ENCODE measurements at places on chromosomes 2 and 18.

DNA sequence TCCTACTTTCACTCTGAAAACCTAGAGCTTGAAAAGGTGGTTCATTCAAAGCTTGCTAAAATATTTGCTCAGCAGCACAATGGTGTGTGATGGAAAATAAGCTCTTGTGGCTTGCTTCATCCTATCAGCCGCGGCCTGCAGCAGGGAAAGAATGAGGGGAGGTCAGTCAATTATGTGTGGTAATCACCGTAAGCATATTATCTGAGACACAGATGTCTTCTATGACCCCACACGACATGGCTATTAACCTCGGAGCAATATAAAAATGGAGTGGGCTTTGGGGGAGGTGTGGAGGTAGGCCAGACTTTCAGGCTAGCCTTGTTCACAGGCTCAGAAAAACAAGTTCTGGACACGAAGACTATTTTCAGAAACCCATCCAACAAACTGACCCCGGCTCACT, 98.4 kb upstream of the SIX3 start:
- H3K4me3 ChIP-seq: no peak overlapping the region
- peaks cover 7% of the 10 kb centered on the region for H3K27me3 ChIP-seq
- no peaks in the 10 kb centered on the region for H3K4me1 ChIP-seq
- H3K27ac ChIP-seq: no peak overlapping the region
- no peaks in the 10 kb centered on the region for H3K36me3 ChIP-seq

DNA sequence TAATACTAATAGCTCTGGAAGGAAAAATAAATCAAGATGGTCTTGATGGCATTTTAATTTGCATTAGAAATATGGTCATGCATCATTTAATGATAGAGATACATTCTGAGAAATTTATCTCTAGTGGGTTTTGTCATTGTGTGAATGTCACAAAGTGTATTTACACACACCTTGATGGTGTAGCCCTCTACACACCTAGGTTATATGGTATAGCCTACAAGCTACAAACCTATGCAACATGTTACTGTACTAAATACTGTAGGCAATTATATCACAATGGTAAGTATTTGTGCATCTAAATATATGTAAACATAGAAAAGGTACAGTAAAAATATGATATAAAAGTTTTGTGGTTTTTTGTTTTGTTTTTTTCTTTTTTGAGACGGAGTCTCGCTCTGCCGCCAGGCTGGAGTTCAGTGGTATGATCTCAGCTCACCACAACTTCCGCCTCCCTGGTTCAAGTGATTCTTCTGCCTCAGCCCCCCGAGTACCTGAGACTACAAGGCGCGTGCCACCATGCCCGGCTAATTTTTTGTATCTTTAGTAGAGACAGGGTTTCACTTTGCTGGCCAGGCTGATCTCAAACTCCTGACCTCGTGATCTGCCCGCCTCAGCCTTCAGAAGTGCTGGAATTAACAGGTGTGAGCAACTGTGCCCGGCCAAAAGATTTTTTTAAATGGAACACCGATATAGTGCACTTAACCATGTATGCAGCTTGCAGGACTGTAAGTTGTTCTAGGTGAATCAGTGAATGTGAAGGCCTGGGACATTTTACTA, 83.7 kb upstream of the UBXN4 start:
- H3K4me3 ChIP-seq: no peak overlapping the region
- no peak overlapping the region for H3K27ac ChIP-seq
- peaks cover 15% of the 10 kb centered on the region for H3K36me3 ChIP-seq

GRCh38 chr18:57890266-57890665, 87.2 kb upstream of the ATP8B1 start:
- H3K4me3 ChIP-seq: no peak overlapping the region
- no peaks in the 10 kb centered on the region for H3K36me3 ChIP-seq
- no peaks in the 10 kb centered on the region for H3K27me3 ChIP-seq
- no peak overlapping the region for H3K27ac ChIP-seq
- DNase-seq: no peak

- no peaks in the 10 kb centered on the region for H3K27me3 ChIP-seq
- peaks cover 5% of the 10 kb centered on the region for H3K4me1 ChIP-seq
- H3K36me3 ChIP-seq: no peaks in the 10 kb centered on the region
- no peak for DNase-seq
- no peak overlapping the region for H3K4me3 ChIP-seq
Measured at GRCh38 chr2:240872317-240873097, 3.9 kb downstream of the AGXT start.
